Panc1 (cell line): ENCODE measurements at places on chromosomes 5 and 9.

GRCh38 chr9:121394292-121394691 is 24.2 kb upstream of the STOM start:
- DNase-seq, result no peak

DNA sequence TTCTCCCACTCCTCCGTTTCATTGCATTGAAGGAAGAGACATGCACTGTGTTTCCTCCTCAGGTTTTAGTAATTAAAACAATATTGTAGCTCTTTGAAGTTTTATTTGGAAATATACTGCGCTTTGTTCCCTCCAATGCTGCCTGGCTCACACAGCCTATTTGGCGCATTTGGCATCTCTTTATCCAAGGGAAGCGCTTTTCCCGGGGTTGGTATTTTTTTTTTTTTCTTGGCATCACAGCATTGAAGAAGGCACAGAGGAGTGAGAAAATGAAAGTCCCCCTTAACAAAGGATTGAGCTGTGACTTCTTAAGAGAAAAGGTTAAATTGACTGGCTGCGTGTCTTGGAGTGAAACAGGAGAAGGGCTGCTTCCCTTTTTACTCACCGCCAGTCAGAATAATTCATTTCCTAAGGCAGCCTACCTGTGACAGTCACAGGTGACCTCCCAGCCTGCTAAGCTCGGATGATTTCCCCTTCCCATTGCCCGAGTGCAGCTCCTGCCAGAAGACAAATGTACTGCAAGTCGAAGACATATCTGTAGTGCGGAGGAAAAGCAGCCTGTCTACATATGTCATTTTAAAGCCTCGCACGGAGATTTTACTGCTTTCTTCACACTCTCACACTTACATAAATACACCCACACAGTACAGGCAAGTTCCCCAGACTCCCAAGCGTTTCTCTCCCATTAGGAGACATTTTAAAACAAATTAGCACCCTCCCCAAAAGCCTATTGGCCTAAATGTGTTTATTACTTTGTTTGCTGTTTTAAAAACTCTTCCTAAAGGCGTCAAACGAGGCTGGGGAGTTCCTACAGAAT is 665.5 kb upstream of the ZNF608 start:
- no peak for DNase-seq

DNA sequence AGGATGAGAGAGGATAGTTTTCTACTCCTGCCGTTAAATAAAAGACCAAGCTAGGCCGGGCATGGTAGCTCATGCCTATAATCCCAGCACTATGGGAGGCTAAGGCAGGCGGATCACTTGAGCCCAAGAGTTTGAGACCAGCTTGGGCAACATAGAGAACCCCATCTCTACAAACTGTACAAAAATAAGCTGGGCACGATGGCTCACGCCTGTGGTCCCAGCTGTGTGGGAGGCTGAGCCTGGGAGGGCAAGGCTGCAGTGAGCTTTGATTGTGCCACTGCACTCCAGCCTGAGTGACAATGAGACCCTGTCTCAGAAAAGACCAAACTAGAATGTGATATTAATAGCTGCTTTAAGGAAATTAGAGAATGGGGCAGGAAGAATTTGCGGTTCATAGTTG is 158.4 kb downstream of the NIPBL start:
- DNase-seq, result no peak

DNA sequence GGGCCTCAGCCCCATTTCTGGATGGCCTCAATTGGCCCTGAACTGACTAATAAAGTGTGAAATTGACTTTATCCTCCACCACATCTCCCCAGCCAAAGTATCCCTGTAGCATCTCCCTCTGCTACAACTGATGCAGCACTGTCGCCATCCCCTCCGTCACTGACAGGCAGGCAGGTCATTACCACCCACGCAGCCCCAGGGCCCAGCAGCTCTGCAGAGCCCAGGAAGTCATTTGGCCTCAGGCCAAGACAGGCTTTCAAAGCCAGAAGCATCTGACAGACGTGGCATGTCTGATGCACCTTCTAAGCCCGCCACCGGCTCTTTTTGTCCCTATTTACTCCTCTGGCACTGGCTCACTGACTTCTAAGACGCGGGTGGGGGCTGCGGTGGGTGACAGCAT is 65.3 kb downstream of the ARHGEF37 start:
- DNase-seq, result no peak

- DNase-seq, result no peak
Observed at GRCh38 chr5:81121836-81122630, 111.1 kb upstream of the CKMT2 start.

- DNase-seq, result no peak
Observed at GRCh38 chr5:126002222-126002897, 420.8 kb upstream of the GRAMD2B start.

GRCh38 chr9:99180199-99180598 is 41.5 kb downstream of the ALG2 start:
- DNase-seq, result no peak

GRCh38 chr9:34559624-34560455 is 29.7 kb downstream of the CNTFR start:
- no peak for DNase-seq

- no peak for DNase-seq
Observed at GRCh38 chr5:109759306-109759705, 69.6 kb downstream of the MAN2A1 start.

DNA sequence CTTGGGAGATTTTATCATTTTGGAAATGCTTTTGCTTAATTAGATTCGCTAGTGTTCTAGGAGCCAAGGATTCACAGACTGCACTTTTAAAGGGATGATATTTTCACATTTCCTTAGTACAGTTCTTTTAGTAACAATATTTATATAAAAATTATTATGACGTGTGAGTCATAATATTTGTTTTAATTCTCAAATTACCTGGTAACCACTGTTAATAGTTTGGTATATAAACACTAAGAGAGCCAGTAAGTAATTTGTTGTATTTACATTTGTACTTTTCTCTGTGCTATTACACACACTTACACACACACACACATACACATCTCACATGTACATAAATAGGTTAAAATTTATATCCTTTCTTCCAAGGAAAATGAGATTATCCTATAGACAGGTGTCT is 58.8 kb upstream of the RAD23B start:
- no peak for DNase-seq

DNA sequence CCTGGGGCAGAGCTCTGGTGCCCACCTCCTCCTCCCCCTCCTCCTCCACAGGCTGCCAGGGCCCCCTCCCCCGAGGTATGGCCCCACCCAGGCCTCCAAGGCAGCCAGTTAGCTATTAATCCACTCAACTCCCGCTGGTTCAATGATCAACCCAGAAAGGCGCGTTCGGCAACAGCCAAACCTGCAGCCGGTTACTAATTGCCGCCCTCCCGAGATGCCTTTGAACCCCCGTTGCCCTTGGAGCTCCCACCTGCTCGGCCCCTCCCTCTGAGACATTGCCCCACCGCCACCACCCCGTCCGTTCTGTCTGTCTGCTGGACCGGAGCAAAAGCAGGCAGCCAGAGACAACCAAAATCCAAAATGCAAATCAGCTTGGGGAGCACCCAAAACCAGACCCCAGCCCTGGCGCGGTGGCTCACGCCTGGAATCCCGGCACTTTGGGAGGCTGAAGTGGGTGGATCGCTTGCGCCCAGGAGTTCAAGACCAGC is 25.8 kb downstream of the NOTCH1 start:
- no peak for DNase-seq

- no peak for DNase-seq
Observed at GRCh38 chr9:38292480-38292879, 100.0 kb upstream of the ALDH1B1 start.

DNA sequence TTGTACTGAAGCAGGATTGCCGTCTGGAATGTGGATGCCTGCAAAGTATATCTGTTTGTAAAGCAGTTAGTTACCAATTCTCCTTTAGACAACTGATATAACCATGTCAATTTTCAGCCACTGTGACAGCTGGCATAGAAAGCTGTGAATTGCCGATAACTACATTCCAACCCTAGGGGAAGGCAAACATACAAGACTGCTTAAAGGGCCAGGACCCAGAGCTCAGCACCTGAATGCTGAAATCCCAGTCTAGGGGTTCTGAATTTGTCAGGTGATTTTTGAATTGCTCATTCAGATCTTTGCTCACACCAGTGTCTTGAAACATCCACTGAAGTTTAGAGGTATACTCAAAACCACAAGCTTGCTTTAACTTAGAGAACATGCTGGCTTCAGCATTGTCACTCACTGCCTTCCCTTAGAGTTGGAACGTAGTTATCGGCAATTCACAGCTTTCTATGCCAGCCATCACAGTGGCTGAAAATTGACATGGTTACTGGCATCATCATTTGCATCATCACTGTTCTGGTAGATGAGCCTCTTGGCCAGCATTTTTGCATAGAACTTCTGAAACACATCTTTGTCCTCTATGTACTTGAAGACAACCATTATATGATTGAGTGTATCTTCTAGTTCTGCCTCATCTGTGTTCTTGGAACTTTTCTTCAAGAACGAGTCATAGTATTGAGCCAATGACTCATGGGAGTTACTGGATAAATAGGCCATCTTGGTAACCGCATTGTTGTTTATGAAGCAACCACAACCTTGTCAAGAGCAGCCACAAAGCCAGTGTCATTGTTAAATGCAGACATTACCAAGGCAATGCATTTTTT is 82.1 kb downstream of the CCDC192 start:
- DNase-seq, result no peak

GRCh38 chr5:133919148-133920136 is 49.0 kb downstream of the C5orf15 start:
- no peak for DNase-seq

DNA sequence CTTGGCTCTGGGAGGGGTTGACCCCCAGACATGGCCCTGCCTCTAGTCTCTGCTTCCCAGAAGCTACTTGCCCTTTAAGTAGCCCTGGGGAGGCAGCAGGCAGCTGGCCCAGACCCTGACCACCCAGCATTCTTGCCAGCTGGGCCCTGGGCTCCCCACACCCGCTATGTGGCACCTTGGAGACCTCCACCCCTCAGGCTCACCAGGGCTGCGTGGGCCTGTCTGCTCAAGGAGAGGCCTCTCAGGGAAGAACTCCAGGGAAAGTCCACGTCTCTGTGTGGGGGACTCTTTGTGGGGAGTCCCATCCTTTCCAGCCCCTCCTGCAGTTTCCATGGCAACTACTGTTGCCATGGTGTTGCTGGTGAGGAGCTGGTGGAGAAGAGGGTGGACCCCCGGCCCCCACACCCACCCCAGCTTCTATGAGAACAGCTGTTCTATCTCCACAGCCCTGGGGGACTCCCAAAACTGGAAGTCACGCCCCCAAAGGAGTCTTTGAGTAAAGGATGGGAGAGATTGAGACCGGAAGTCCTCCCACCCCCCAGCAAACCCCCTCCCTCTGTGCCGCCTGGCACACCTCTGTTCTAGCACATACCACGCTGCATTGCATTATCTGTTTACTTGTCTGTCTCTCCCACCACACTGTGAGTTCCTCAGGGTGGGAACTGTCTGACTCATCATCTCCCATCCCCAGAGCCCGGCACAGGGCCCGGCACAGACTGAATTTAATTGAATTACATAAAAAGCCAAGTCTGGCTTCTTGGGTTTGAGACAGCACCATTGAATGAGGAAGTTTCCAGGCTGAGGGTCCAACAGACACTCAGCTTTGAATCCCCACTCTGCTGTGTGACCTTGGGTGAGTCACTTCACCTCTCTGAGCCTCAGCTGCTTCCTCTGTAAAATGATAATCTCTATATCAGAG is 12.6 kb downstream of the DNM1 start:
- DNase-seq, result no peak

GRCh38 chr9:136538599-136539426 is 7.0 kb downstream of the NOTCH1 start:
- DNase-seq, result no peak

DNA sequence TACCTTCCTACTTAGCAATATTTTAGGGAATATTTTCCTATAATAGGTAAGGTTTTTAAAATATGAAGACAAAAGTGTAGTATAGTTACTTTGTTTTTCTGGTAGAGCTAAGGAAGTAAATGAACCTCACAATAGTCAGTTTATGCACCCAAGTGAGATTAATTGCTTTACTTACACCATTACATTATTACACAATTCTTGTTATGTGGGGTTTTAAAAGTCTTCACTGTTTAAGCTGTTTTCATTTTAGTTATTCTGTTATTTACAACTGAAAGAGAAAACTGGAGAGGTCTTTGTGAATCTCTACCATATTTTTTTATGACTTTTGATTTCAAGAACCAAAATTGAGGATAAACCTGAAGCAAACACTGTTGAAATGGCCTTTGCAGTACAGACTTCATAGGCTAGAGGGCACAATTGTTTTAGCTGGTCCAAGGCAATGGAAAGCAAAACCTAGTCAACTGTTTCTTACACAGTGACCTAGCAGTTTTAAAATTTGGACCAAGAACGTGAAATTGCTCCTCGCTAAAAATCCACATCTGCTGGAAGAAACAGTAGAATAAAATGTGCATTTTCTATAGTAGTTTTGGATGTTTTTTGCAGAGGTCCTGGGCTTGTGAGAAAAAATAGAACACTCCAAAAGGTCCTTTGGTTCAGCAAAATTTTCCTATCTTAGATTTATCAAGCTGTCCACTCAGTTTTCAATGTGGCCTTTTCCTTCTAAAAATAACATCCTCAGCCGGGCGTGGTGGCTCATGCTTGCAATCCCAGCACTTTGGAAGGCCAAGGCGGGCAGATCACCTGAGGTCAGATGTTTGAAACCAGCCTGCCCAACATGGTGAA is 66.4 kb upstream of the FER start:
- DNase-seq, result peak; percentile 63

DNA sequence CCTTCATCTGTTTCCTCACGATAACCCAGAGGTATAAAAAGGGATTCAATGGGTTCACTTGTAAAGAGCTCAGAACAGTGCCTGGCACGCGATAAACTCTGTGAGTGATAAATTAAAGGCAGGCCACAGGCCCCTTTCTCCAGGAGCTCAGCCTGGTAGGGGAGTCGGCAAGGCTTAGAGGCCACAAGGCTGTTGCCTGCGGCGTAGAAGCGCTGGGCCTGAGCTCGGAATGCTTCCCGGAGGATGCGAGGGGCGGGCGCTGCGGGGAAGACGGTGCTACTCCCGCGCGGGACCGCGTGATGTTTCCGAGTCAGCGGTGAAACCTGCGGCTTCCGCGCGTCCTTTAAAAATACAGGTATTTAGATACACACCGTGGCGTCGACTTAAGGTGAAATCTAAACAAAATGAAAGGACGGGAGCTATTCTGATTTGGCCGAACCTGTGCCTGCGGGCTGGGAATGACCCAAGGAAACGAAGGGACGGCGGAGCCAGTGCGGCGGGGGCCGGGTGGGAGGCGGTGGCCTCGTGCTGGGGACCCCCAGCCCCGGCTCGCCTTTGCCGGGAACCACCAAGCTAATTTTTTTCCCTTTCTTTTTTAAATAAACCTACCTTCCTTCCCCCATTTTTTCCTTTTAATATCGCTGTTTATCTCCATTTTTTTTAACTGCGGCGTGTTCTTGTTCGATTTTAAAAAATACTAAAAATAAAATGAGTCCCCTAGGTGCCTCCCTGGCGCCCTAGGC is 6.2 kb downstream of the NKX2-5 start:
- DNase-seq, result no peak

- no peak for DNase-seq
Observed at GRCh38 chr5:96391921-96392320, 41.1 kb downstream of the PCSK1 start.

DNA sequence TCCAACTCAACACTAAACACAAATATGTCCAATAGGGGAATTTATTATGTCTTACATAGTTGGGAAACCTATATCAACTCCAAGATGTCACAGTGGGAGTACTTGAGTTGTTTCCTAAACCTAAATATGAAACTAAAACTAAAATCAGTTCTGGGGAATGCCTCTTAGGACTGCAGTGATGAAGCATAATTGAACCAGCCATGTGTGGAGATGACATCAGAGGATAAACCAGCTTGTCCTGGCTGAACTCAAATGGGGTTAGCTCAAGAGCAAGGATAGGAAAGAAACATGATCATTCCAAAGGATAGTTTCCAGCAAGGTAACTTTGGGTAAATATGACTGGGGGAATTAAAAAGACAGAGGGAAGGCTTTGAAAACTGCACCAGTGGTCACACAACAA is 88.9 kb upstream of the PLPPR1 start:
- no peak for DNase-seq

- no peak for DNase-seq
Observed at GRCh38 chr5:1247811-1248210, 22.6 kb downstream of the SLC6A18 start.
